ENCODE measurements at places on chromosomes 4 and X.

- no peak for DNase-seq
These were observed 256.7 kb downstream of the FBXW7 start for GRCh38 chr4:152279234-152279566.

DNA sequence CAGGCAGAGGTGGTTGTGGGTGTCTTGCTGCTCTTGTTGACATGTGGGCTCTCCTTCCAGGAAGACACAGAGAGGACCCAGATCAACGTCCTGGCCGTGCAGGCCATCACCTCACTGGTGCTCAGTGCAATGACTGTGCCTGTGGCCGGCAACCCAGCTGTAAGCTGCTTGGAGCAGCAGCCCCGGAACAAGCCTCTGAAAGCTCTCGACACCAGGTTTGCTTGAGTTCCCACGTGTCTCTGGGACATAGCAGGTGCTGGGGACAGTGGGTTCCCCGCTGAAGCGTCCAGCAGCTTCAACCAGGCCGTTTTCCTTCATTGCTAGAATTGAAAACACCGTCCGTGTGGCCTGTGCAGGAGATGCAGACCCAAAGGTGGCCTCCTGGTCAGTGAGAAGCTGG lies 25.6 kb upstream of the MSANTD1 start:
- DNase-seq = no peak

- DNase-seq = no peak
These were observed 7.1 kb downstream of the BEX1 start for GRCh38 chrX:103056902-103057301.

DNA sequence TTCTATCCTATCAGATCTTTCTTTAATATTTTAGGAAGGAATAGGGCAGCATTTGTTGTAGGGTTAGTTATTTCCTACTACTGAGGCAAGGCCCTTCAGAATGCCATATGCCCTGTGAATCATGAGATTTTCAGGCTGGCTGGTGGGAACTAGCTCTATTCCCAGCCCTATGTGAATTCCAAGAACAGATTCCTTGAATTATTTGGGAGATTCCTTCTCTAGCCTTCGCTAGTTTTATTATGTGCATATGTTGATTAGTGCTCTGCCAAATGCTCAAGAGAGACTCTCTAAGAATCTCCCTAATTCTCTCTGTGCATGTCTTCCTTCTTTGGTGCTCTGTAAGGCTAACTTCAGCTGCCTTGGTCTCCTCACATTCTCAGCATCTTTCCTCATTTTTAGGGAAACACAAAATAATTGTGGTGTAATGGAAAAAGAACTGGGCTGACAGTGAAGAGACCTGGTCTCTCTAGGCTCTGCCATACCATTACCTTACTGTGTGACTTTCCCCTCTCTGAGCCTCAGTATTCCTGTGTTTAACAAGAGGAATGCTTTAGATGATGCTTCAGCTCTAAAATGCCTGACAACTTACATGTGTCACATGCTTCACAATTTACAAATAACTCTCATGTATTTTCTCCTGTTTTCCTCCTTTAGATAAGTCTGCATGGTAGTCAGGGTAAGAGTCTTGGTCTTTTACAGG lies 79.7 kb downstream of the VMA21 start:
- DNase-seq = no peak

DNA sequence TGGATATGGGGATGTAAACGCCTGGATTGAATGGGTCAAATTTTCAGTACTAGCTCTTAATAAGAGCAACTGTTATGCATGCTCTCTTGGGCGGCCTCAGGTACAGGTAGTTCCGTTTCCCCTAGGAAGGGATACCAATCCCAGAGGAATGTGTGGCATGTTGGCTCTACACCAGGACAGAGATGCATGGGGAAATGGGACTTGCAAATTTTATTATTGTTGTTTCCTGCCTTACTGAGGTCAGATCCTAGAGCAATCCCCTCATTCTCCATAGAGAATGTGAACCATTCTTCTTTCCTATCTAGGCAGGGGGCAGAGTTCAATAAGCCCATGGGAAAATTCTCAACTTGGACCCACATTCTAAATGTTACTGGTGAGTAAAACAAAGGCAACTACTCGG lies 361.8 kb upstream of the FGF16 start:
- DNase-seq = no peak

DNA sequence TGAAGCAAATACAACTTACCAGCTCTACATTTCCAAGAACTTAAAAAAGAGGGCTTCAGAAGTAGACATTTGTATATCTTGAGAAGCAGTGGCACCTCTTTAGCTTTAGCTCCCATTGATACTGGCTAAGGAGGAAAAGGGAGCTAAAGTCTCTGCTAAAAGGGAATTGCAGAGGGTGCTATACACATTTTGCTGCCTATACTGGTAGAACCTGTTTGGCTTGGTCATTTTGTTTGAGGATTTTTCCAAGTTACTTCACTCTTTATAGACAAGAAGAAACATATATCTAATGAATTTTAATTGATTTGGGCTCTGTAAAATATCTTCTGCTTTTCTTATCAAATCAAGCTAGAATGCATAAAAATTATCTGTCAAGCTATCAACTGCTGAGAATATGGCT lies 11.8 kb downstream of the PAPSS1 start:
- no peak for DNase-seq

GRCh38 chr4:26682436-26682835 lies 98.6 kb downstream of the TBC1D19 start:
- DNase-seq = no peak

DNA sequence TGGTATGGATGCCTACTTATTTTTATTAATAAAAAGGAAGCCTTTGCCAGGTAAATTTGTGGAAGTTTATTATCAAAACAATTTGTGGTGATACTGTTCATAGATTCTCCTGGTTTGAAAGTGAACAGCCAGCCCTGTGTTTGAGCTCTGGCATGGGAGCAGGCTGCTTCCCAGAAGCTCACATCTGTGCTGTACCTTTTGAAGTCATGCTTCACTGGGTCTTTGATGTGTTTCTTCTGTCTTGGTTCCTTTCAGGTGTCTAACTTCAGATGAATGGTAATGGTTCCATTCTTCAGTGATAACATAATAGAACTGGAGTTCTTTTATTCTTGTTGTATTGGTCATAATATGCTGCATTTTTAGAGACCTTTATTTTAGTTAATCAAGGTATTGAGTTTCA lies 85.5 kb downstream of the BMPR1B start:
- DNase-seq = no peak

DNA sequence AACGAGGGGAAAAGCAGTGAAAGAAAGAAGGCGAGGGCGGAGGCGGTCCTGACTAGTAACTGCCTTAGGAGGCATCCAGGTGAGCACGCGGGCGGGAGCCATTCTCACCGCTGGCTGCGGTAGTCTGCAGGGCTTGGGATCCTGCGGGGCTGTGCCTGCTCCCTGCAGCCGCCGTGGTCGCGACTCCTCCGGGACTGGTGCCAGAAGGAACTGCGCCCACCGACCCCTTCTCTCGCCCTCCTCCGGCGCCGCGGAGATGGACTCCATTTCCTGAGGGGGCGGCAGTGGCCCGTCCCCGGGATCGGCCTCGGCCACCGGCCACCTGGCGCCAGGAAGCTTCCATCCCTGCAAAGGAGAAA lies 543 bp downstream of the NFXL1 start:
- DNase-seq = no peak

DNA sequence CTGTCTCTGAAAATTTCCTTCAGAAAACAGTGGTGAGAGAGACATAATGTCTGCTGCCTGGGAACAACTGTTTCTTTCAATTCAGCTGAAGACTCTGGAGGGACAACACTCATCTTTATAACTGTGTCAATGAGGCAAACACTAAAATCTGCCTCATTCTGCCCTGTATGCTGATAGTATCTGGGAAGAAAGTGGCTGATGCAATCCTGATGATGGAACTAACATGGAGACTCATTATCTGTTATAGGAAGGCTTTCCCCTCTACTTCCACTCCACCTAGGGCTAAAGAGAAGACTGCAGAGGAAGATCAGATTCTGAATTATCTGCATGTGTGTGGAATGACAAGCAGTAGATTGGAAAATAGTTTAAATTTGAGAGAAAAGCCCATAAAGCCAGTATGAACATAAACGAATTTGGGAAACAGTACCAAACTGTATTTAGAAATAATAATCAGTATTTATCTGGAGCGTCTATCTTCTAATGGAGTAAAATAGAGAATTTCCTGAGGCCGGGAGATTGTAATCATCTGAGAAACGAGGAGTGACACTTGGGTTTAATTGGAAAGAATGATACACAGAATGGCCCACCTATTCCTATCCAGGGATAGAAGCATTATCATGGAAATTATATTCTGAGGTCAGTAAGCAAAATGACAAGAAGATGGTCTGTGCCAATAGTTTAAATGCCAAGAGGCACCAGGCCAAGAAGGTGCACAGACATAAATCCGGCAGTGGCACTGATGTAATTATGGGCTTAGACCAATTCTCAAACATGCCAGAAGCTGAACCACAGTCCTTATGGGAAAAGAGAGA lies 85.4 kb downstream of the SHISA3 start:
- DNase-seq = no peak

- no peak for DNase-seq
These were observed 1624.7 kb downstream of the ARAP2 start for GRCh38 chr4:34619531-34620162.

DNA sequence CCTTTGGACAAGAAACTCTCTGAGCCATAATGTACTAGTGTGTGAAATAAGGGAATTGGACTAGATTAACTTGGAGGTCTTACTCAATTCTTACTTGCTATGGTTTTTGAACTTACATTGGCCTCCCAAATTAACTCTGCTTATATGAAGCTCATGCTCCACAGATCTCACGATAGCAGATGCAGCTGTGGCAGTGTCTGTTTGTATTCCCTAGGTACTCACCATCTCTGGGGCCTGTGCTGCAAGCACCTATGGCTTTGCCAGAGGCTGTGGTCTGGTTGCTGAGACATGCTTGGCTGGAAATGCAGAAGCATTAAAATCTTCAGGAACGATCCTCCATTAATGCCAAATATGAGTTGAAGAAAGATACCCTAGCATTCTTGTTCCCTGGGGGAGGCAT lies 112.8 kb downstream of the MSL3 start:
- no peak for DNase-seq

DNA sequence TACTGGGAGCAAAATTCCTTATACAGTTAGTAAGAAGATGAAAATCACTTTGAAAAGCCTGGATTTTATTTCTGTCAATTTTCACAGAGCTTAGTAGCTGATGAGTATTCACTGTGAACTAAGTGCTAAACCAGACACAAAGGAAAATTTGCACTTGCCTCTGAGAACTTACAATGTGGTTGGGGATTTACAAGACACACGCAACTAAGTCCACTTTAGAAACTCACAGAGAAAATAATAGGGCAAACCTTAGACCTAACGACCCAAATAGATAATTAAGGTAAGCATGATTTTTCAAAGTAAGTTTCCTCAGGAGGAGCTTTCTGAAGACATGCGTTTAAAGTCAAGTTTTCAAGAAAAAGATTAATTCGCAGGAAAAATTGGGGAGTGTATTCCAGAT lies 708.9 kb downstream of the ADGRL3 start:
- DNase-seq = no peak

DNA sequence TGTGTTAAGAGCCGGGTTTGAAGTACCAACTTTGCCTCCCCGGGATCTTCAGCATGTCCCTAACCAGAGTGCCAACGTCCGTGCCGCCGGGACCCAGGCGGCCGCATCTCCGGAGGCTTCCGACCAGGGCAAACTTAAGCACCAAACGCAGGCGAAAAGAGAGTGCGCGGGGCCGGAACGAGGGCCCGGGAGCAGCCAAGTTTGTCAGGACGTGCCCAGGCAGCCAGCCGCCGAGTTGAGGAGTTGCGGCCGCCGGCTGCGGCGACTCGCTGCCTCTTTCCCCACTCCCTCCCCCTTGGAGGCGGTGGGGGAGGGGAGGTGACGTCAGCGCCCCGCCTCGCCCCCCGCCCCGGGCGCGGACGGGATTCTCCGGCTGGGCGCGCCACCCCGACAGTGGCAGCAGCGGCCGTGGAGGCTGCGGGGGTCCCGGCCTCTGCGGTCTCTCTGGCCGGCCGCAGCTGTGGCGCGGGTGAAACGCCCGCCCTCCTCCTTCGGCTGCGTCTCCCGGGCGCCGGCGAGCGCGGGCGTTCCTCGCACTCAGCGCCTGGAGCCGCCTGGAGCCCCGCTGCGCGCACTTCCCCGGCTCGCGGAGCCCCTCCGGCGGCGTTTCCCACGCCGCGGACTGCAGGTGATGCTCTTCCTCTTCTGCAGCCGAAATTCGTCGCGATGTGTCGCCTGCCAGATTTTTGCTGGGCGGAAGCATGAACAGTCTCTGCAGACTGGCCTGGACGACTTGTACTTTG lies 2.9 kb upstream of the FAT1 start:
- no peak for DNase-seq

GRCh38 chr4:9904976-9905587 lies 116.2 kb downstream of the SLC2A9 start:
- DNase-seq = no peak

- DNase-seq = no peak
These were observed 323.9 kb upstream of the CASK start for GRCh38 chrX:42247241-42247640.

DNA sequence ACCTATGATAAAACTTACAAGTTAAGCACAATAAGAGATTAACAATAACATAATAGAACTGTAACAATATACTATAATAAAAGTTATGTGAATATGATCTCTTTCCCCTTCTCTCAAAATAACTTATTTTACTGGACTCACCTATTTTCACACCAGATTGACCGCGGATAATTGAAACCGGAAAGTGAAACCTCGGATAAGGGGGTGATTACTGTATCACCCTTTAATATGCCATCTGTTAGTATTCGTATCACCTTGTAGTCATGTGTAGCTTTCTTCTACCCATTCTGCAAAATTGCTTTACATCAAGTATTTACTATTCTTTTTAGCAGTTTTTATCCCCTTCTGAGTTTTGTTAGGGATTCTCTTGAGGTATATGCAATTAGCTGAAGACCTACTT lies 1.8 kb downstream of the SPCS3 start:
- no peak for DNase-seq

- no peak for DNase-seq
These were observed 221.0 kb downstream of the PALLD start for GRCh38 chr4:168717847-168718246.

DNA sequence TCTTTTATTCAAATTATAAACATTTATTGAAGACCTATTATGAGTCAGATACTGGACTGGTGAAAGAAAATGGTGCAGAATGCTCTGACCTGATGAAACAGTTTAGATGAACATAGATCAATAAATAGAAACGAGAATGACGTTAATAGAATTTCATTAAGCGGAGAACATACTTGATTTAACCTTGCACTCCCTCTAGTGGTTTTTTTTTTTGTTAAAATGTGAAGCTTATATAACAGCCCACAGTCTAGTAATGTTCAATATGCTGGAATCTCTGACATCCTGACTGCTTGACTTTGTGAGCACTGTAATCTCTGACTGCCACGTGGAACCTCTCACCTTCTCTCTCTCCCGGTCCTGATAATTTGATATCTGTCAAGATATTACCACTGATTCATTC lies 32.3 kb downstream of the HDAC8 start:
- no peak for DNase-seq

DNA sequence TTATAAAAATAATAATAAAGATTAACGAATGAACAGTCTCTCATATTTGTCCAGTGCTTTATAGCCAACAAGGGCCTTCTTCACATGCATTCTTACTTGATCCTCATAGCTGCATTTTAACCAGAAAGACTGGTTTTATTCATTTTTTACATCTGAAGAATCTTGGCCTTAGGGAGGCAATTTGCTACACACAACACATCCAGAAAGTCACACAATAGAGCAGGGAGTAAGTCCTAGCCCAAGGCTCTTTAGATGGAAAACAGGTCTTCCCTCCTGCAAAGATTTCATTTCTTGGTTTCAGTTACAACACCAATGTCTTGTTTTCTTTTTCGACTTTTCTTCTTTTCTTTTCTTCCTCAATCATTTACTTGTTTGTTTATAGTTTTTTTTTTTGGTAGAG lies 13.0 kb upstream of the C1GALT1C1 start:
- no peak for DNase-seq

- no peak for DNase-seq
These were observed 88.8 kb upstream of the FAM9B start for GRCh38 chrX:9122519-9123245.

- DNase-seq = no peak
These were observed 20.7 kb upstream of the AR start for GRCh38 chrX:67523002-67523681.
